ENCODE measurements at places on chromosomes 2 and 18. TPM values are rescaled to one million over a fixed set of nuclear protein-coding genes. Genes with fewer than 3 reads are reported as not detected.

ABCG8 gene
- polyA plus RNA-seq, result not detected

TWIST2 gene
- polyA plus RNA-seq, result not detected

PROKR1 gene
- polyA plus RNA-seq, result not detected

LIMS2 gene
- polyA plus RNA-seq, result 48.8 TPM

HOXD13 gene
- not detected for polyA plus RNA-seq

C2orf66 gene
- polyA plus RNA-seq, result 0.18 TPM
